Mesendoderm (in vitro differentiated cells): ENCODE measurements at places on chromosomes 11 and 22.
A peak's percentile ranks its signal among the peaks of the same experiment; 100 is the strongest.

DNA sequence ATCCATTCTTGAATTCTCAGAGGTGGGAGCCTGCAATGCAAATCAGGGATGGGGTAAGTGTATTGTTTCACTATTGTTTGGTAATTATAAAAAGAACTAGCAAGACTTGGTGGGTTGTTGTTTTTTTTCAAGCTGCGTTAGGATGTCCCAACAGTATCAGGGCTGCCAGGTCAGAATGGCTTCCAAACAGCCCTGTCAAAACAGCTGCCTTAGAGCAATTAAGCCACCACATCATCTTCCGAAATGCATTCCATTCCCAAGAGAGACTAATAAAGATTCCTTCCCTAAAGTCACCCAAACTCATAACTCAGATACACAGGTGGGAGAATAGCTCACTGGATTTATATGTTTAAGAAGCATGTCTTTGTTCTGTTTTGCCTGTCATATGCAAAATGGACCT is 23.5 kb downstream of the BBOX1 start:
- no peak for DNase-seq

- DNase-seq = no peak
Measured at GRCh38 chr22:31923747-31924146, 20.6 kb upstream of the YWHAH start.

DNA sequence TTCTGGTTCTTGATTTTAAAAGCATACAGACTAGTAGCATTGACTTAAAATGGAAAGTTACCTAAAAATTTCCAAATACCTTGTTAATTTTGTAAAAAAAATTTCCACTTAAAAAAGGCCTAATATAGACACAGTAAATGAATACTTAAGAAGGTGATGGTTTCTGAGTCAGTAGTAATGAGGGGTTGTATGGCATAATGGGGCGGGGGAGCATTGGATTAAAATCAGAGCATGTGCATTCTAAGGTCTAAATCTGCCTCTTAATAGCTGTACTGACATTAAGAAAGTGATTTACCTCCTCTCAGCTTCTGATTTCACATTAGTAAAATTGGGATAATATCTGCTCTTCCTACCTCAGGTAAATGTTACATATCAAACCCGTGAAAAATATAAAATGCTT is 446.5 kb downstream of the AASDHPPT start:
- no peak for DNase-seq

DNA sequence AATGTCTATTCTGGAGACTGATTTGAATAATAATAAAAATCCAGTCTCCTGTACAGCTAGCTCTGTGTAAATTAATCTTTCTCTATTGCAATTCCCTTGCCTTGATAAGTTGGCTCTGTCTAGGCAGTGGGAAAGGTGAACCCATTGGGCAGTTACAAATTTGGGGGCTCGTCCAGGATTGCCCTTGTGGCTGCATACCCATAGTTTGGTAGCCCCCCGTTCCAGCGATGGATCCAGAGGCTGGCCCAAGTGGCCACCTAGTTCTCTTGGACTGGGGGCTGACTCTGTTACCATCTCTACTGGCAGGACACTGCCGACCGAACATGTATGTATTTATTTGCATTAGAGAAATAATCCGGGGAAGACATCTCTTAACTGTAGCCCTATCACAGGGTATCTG is 326.2 kb upstream of the PDGFD start:
- peak; percentile 29 for DNase-seq

- peak; percentile 89 for DNase-seq
Measured at GRCh38 chr11:66068154-66068821, 1.8 kb upstream of the PACS1 start.

- DNase-seq = no peak
Measured at GRCh38 chr22:29988719-29989118, 91.5 kb upstream of the HORMAD2 start.

- DNase-seq = no peak
Measured at GRCh38 chr11:64569300-64569970, 21.6 kb upstream of the SLC22A12 start.

GRCh38 chr11:92286709-92287108 is 62.1 kb downstream of the FAT3 start:
- DNase-seq = peak; percentile 64

DNA sequence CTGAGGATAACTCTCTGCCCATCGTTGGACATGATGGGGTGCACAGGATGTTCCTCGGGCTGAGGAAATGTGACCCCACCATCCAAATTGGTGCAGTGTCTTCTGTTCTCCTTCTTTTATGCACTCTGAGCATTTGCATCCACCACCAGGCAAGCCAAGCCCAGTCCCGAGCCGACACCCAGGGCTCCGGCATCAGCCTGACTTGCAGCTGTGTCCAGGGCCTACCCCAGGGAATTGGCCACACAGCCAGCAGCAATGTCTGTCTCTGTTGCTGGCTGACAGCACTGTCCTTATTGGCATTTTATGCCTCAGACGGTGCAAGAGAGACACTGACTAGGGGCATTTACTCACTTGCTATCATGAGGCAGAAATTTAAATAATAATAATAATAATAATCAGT is 25.4 kb upstream of the CPT1A start:
- DNase-seq = no peak

DNA sequence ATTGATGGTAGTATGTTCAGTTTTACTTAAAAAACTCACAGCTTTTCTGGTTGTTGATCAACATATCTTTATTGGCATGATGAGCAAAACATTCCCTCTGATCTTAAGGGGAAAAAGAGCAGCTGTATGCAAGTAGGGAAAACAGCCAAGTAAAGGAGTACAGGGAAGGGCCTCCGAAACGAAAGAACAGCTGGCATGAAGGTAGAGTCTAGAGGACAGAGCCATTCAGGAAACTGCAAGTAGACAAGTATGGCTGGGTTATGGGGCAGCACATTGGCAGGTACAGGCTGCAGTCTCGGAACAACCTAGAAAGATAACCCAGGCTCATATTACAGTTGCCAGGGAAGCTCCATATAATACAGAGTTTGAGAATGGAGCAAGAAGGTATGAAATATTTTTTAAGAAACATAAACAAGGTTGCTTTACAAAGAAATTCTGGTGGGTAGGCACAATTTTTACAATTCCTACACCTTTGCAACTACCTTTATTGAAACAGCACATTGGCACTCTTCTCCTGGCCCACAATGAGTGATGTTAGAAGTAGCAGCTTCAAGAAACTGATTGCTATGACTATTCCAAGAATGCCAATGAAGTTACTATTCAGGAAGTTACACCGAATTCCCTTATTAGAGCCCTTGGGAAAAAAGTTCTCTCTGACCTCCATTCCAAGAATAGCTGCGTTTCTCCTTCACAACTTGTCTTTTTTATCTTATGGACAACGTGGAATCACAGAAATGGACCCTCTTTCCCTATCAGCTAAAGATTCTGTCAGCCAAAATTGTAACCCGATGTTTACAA is 45.2 kb downstream of the LGR4 start:
- peak; percentile 73 for DNase-seq

DNA sequence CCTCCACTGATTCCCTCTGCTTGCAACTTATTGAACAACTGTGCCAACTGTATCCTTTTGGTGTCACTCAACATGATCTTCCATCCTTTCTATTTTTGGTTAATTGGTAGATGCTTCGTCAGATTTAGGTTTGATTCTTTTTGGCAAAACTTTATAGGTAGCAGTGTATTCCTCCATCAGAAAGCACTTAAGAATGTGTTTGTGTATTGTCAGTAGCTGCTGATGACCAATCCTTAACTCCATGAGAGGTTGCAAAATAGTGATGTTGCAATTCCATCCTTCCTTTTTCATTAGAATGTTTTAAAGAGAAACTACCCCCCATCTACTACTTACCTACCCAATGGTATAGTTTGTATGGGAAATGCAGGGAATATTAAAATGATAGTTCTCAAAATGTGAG is 22.1 kb downstream of the FAM76B start:
- no peak for DNase-seq

DNA sequence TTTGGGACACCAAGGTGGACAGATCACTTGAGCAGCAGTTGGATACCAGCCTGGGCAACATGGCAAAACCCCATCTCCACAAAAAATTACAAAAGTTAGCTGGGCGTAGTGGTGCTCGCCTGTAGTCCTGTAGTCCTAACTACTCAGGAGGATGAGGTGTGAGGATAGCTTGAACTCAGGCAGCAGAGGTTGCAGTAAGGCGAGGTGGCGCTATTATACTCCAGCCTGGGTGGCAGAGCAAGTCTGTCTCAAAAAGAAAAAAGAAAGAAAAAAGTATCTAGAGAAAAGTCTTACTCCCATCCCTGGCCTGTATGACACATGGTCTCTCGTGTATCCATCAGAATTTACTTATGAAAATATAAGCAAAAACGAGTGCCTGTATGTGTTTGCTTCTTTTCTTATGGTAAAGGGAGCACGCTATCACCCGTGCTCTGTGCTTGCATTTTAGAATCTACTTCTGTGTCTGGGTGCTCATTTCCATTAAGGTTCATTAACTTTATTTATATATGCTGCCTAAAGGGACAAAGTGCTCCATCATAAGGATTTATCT is 15.4 kb upstream of the CPT1A start:
- DNase-seq = no peak

- DNase-seq = no peak
Measured at GRCh38 chr22:41642331-41643110, 21.4 kb downstream of the XRCC6 start.

- DNase-seq = no peak
Measured at GRCh38 chr11:107677924-107678631, 33.8 kb downstream of the SLN start.

DNA sequence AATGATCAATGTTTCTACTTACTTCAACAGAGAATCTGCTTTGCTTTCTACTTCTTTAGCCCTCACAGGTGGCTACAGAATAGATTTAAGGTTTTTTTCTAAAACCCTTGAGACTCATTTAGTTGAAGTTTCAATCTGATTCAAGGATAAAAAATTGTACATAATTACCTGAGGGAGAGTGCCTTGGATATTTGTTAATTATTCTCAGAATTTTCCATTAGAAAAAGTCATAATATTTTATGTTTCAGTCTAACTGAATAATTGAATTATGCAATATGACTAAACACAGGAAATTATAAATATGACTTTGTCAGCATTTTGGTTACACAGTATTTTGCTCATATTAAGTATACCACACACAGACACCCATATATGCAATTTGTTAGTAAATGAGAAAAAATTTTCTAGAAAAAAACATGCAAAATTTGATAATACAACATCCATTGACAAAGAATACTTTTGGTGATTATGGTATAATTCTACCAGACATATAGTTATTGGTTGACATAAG is at the start of gene OR8J3:
Gene OR8J3, minus strand, starts transcription at position 51 of the 511 bp plus-strand sequence. CDS start 2,483 bp downstream, outside the sequence.
- DNase-seq = no peak

- no peak for DNase-seq
Measured at GRCh38 chr11:15640318-15640717, 525.6 kb downstream of the INSC start.

DNA sequence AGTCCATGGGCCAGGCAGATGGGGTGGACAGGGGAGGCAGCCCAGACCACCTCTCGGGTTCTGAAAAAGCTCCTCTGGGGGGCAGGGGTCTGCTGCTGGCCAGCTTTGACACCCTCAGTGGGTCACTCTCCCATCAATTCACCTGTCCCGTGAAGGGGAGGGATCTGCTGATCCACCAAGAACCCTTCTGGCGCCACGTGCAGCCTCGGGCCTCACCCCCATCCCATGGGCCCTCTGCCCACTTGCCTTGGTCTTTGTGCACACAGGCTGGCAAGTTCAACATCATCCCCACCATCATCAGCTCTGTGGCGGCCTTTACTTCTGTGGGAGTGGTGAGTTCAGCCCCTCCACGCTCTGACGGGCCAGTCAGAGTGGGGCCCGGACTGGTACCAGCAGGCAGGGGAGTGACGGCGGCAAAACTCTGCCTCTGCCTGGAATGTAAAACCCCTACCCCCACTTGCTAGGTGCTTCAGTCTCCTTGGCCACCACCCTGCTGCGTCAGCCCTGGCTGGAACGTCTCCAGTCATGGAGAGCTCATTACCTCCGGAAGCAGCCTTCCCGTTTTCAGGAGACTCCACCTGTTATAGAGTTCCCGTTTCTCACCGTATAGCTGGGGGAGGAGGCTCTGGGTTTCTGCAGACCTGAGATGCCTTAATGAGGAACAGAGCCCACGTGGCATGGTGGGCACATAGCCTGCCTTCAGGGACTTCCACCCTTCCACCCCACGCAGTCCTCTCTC is 12.7 kb downstream of the PRG3 start:
- DNase-seq = no peak

GRCh38 chr11:32154275-32154674 is 63.4 kb downstream of the RCN1 start:
- peak; percentile 37 for DNase-seq

GRCh38 chr11:84833488-84834088 is 793.6 kb downstream of the DLG2 start:
- no peak for DNase-seq

DNA sequence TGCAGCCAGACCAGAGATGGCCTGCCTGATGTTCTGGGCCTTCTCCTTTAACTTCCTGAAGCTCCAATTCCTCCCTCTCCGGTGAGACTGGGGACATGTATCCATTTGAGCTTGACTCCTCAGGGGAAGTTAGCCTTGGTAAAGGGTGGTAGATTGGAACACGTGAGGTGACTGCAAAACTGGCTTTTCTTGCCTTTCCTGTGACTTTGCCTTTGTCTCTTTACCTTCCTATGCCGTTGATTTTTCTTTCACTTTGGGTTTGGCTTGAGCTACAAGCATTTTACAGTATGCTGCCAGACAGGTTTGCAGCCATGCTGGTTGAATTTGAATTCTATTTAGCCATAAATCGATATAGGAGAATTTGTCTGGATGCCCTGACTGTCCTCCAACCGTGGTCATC is 16.8 kb upstream of the GLYATL1 start:
- DNase-seq = no peak

GRCh38 chr11:129608711-129609110 is 206.9 kb upstream of the TMEM45B start:
- DNase-seq = no peak

DNA sequence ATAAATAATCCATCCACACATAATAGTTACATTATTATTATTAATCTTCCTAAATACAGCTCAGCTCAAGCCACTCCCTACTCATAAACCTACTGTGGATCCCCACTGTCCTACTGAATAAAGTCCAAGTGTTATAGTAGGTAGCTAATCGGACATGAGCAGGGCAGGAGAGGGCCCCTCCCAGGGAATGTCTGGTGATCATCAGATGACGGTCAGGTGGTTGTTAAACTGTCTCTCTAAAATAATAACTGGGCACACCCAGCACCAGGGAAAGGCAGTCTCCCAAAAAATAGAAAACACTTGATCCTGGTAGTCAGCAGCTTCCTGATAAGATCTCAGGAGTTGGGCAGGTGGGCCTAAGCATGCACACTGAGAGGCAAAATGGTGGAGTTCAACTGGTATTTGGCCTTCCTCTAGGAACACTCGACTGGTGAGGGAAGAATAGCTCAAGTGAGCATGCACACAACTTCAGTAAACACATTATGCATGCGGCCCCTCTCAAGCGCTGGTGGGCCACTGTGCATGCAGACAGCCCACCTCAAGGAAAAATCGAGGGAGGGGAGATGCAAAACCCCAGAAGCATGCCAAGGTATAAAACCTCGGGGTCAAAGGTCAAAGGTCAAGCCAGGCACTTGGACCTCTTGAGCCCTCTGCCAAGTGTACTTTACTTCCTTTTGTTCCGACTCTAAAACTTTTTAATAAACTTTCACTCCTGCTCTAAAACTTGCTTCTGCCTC is 65.0 kb downstream of the LRRC32 start:
- no peak for DNase-seq
